Stimulated activated CD8-positive, alpha-beta memory T cell treated with anti-CD3 and anti-CD28 coated beads, Interleukin-7, amount 100 ng/mL, for 48 hours (primary cell): ENCODE measurements at places on chromosomes 2 and 18.
A peak's percentile ranks its signal among the peaks of the same experiment; 100 is the strongest.

- no peak for DNase-seq
These were observed 26.6 kb downstream of the PLB1 start for GRCh38 chr2:28522481-28522880.

GRCh38 chr2:12068796-12069538, 322.5 kb downstream of the LPIN1 start:
- DNase-seq: no peak

GRCh38 chr2:119475857-119476244, 44.2 kb downstream of the TMEM37 start:
- no peak for DNase-seq

DNA sequence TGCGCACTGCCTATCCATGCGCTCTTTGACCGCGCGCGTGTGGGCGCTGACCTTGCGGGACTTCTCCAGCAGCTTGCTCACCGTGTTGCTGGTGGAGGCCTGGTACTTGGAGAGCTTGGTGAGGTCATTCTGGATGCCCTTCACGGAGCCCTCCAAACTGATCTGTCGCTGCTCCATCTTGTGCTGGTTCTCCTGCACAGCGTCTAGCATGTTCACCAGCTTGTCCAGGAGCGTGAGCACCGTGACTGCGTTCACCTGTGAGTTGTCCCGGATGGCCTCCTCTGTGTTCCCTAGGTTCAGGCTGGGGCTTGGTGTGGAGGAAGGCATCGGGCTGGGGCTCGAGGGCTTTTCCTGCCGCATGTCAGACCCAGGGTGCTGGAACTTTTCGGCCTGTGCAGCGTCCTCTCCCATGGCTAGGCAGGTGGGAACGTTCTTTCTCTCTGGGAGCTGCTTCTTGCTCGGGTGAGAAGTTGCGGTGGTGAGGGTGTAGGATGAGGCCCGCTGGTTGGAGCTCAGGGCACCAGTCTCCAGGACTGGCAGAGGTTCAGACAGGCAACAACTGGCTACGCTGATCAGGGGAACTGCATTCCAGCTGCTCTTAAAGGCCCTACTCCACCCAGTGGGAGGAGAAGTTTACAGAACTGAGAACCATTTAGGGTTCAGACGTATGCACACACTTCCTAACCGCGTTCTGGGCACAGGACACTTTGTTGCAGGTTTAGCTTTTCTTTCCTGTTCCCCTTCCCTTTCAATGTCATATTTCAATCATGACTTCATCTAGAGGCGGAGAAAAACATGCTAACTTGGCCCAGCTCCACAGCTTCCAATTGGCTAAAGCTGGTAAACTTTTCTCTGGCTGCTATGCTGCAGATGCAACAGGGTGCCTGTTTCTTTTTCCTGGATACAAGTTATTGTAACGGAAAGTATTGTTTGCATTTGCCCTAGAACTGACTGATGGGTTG, at the start of gene CAVIN2:
Gene CAVIN2 (minus strand): TSS at position 574 of the 962 bp plus-strand sequence. CDS start 163 bp downstream, at position 411.
- no peak for DNase-seq

GRCh38 chr2:136932700-136933099, 167.4 kb downstream of the THSD7B start:
- DNase-seq: no peak

DNA sequence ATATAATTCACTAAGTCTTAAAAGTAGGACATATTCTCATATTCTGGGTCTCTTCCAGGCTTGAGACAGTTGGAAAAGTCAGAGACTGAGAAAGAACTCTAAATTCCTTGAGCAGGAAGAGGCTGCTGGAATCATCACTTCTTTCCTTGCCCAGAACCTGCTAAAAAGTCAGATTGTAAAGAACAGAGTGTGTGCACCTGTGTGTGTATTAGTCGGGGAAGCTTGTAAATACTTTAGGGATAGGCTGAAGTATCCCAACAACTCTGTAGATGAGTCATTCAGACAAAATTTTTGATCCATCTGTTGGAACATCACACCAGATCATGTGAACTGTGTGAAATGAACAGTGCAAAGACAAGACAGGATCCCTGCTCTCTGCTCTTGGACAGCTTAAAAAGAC, 16.1 kb downstream of the GAREM1 start:
- no peak for DNase-seq

DNA sequence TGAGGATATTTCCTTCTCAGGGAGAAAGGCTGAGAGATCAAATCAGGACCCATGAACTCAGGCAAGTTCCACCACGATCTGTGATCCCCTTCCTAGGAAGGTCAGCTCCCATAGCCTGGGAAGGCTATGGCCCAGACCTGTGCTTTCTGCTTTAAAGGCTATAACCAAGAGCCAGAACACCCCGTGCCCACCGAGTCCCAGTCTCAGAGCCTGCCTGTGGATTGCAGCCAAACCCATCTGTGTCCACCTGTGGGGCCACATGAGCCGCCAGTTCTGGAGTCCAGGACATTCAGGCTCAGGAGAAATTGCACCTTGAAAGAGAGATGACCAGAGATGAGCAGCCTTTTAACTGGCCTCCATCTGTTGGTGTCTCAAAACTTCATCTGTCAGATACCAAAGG, 46.9 kb downstream of the MAL start:
- DNase-seq: no peak

DNA sequence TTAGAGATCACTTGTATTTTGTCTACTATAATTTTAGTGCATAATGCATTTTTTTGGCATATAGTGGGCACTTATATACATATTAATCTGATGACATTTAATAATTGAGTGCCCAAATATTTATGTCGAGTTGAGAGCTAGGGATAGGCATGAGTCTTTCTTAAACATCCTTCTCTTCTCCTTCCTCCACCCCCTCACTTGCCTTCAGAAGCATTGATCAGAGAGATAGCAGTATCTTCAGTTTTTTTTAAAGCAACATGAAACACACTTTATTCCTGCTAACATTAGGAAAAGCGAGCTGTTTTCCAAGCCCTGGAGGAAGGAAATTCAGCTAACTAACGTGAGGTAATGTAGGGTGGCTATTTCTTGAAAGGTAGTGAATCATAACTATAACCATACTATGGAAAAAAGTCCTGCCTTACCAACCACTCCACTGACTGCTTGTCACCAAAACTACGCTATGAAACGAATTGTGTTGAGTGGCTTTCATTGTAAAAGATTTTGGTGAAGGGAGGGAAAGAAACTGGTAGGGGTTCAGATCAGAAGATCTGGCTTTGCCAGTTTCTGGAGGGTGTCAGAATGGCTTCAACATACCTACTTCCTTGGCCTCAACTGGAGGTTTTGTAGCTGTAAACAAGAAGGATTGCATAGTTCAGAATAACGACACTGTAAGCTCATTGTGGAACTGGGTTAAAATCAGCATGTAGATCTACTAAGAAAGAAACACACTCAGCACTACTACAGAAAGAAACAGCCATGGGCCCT, 2.3 kb upstream of the ITGA4 start:
- no peak for DNase-seq

GRCh38 chr18:27717816-27718215, 459.1 kb downstream of the CDH2 start:
- DNase-seq: no peak

GRCh38 chr2:45862843-45863242, 211.4 kb downstream of the PRKCE start:
- DNase-seq: no peak

- no peak for DNase-seq
These were observed 428.4 kb upstream of the HNMT start for GRCh38 chr2:137535897-137536296.

- DNase-seq: no peak
These were observed 121.1 kb downstream of the DDX1 start for GRCh38 chr2:15712551-15713342.

DNA sequence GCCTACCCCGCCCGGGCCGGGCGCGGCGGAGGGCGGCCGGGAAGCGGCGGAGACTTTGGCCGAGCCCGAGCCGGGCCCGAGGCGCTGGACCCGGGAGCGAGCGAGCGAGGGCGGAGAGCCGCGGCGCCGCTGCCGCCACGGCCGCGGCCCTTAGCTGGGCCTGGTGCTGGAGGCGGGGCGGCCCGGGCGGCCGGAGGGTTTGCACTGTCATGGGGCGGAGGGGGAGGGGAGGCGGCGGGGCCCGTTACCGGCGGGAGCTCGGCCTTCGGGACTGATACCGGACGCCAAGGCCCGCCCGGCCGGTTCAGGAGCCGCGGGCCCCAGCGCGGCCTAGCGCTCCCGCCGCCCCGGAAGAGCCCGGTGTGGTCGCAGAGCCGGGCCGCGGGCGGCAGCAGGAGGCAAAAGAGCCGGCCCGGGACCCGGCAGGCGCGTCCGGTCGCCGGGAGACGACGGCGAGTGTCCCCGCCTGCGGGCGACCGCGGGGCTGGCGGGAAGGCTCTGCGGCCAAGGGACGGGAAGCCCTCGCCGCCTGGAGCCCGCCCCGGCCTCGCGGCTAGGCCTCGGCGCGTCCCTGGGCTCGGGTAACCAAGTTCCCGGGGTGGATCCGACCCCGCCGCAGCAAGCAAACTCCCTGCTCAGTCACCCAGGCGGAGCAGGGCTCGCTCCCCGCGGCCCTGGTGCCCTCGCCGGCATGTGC, 697 bp downstream of the KCMF1 start:
- peak; percentile 39 for DNase-seq

DNA sequence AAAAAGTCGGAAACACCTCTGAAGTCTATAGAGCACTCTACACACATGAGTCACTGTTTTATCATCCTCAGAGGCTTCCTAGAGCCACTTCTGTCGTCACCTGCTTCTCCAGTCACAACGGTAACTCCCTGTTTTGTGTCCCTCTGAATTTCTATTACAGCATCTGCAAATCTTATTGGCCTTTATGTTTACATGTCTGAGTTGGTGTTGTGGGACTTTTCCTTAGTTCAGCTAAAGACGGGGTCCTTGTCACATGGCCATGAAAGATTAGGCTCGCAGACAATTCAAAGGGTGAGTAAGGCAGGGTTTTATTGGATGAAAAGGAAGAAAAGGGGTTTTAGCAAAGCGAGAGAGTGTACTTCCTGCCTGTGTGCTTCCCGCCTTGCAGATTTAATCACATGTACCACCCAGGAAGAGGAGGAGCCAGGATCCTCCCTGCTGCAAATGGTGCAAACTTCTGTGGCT, 185.6 kb downstream of the LPIN1 start:
- no peak for DNase-seq

DNA sequence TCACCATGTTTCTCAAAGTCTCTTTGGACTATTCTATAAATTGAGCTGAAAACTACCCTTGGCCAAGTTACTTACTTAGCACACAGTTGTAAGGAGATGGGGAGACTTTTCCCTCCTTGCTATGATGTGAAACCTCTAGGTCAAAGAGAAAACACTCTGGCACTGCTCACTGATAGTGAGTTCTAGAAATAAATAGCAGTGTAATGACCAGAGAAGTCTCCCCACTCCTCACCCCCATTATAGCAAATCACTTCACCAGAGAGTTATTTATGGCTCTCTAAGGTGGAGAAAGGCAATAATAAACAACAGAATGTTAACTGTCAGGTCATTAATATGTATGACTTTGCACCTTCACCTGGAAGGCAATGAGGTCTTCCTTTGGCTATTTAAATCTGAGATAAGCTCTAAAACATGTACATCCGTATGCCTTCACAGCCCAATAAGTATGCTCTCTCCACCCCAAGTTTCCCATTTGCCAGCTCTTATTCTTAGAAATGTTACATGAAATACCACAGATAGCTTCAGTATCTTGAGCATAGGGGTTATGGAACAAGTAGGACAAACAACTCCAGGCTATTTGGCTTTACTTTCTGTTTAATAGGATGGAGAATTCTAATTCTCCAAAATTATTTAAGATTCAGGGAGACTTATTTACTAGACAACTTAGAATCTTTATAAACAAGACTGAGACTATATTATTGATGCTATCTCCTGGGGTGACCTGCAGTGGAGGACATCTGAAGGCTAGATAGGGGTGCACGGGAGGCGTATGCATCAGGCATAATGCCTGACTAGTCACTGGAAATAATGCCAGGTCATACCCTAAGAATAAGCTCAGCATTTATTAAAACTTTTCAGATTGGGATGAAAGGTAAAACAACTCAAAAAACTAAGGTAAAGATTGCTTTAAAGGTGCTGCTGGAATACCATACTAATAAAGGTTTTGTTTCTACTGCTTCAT, 65.3 kb upstream of the DTNB start:
- no peak for DNase-seq

- DNase-seq: no peak
These were observed 95.6 kb downstream of the NDUFA10 start for GRCh38 chr2:239929504-239929903.

DNA sequence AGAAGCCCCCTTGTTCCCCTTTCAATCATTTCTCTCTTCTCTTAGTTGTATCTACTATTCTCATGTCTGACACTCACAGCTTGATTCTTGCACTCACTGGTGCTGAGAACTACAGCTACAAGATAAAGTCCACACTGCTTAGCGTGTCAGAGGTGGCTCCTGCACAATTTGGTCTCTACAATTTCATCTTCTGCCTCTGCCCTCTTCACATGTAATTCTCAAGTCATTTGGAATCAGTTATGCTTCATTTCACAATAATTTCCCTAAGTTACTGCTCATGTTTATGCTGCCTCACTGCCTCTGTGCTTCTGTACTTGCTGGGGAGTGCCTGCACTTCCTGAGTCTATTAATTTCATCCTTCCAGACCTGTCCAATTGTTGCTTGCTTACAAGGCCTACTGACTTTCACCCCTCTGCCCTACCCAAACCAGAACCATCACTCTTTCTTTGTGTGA, 11.6 kb upstream of the NAB1 start:
- DNase-seq: no peak

- no peak for DNase-seq
These were observed 3.9 kb upstream of the CCDC102B start for GRCh38 chr18:68793951-68794350.

GRCh38 chr18:76495006-76495370, at the start of gene ZNF516:
TSS of gene ZNF516 (minus strand) at chr18:76495242. CDS start at chr18:76443054, 52,188 bp downstream.
- no peak for DNase-seq

- DNase-seq: no peak
These were observed 67.4 kb downstream of the RNF152 start for GRCh38 chr18:61825386-61825785.

- DNase-seq: no peak
These were observed 1.4 kb upstream of the MARCO start for GRCh38 chr2:118940486-118941120.

DNA sequence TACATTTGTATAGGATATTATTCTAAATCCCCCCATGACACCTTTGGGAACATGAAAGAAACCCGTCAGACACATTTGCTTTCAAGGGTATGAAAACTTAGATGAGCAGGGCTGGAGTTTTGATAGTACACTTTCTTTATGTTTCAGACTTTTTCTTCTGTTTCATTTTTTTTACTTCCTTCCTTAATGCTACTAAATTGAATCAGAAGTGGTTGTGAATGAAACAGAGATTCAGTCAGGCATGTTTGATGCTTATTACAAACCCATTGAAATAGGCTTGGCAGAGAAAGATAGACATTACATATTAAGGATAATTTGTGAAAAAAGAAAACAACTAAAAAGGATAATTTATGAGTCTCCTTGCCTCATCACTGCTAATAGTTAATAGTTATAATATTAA, 26.8 kb downstream of the SLC30A6 start:
- no peak for DNase-seq

- DNase-seq: no peak
These were observed 19.9 kb downstream of the ASB18 start for GRCh38 chr2:236244256-236244655.

- DNase-seq: no peak
These were observed 1406.1 kb upstream of the NXPH2 start for GRCh38 chr2:140186313-140186712.

GRCh38 chr2:39558906-39559305, 106.8 kb upstream of the TMEM178A start:
- no peak for DNase-seq
